Left ventricle myocardium inferior (tissue), 1 donor: ENCODE measurements at places on chromosomes 11 and 22. TPM values are rescaled to one million over a fixed set of nuclear protein-coding genes. Genes with fewer than 3 reads are reported as not detected.
A peak's percentile ranks its signal among the peaks of the same experiment; 100 is the strongest.

GRCh38 chr22:36470162-36470993 is 11.1 kb downstream of the TXN2 start:
- H3K36me3 ChIP-seq = peaks cover 48% of the 10 kb centered on the region
- no peak overlapping the region for H3K4me3 ChIP-seq
- peaks cover 66% of the 10 kb centered on the region for H3K4me1 ChIP-seq
- no peaks in the 10 kb centered on the region for H3K27me3 ChIP-seq
- DNase-seq = peak; percentile 78

The FAM227A gene
- total RNA-seq = 1.0 TPM

The C11orf16 gene
- not detected for total RNA-seq

The OR9G4 gene
- not detected for total RNA-seq

The OR52I2 gene
- not detected for total RNA-seq

The A4GALT gene
- 94.9 TPM for total RNA-seq

GRCh38 chr11:116960930-116961329 is 123.5 kb upstream of the APOA1 start:
- peaks cover 53% of the 10 kb centered on the region for H3K4me1 ChIP-seq
- H3K27ac ChIP-seq = no peak overlapping the region
- no peak overlapping the region for H3K4me3 ChIP-seq
- no peak for DNase-seq

DNA sequence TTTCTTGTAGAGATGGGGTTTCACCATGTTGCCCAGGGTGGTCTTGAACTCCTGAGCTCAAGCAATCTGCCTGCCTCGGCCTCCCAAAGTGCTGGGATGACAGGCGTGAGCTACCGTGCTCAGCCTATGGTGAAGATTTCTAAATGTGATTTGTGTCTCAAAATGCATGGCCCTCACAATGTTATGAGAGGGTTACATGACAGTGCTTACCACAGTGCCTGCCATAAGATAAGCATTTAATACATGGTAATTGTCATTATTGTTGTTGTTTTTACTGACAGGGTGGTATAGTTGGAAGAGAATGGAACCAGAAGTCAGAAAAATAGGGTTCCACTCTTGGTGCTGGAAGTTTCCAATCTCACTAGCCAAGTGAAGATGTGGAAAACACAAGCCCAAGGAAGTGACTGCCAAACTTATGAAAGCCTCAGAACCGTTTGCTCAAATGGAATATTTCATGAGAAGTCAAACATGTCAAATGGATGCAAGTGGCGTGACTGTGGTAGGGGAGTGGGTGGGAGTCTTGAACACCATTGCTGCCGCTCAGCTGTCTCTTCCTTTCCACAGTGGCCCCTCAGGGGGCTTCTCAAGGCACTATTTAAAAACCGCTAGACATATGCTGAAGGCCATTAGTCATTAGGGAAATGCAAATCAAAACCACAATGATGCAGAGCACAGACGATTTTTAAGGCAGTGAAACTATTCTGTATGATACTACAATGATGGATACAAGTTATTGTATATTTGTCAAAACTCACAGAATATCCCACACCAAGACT is 29.1 kb upstream of the LMO2 start:
- no peak overlapping the region for H3K4me3 ChIP-seq
- DNase-seq = no peak
- H3K27ac ChIP-seq = no peak overlapping the region
- H3K27me3 ChIP-seq = peaks cover 9% of the 10 kb centered on the region
